ENCODE measurements at places on chromosomes 13 and 19.

GRCh38 chr19:55083004-55083850 lies 7.6 kb downstream of the EPS8L1 start:
- no peak for DNase-seq

GRCh38 chr19:2475018-2475701 lies 767 bp upstream of the GADD45B start:
- DNase-seq: peak; percentile 59

DNA sequence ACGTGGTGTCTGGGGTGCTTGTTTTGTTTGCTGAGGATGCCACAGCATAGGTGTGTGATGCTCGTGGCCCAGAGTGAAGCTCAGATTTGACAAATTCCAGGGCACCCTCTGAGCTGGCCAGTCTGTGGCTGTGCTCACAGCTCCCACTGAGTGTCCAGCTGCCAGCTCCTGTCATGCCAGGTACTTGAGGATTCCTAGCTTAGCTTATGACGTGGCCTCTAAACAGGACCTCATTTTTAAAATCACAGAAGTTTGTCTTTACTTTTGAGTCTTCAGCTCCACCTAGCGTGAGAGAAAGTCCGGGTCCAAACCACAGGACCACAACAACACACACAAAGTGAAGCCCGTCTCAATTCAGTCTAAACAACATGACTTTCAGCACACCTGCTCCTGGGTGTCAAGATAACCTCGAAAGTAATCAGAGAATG lies 117.3 kb downstream of the RAB20 start:
- DNase-seq: no peak

- no peak for DNase-seq
Observed at GRCh38 chr19:51440846-51441409, 17.3 kb downstream of the SIGLEC8 start.

DNA sequence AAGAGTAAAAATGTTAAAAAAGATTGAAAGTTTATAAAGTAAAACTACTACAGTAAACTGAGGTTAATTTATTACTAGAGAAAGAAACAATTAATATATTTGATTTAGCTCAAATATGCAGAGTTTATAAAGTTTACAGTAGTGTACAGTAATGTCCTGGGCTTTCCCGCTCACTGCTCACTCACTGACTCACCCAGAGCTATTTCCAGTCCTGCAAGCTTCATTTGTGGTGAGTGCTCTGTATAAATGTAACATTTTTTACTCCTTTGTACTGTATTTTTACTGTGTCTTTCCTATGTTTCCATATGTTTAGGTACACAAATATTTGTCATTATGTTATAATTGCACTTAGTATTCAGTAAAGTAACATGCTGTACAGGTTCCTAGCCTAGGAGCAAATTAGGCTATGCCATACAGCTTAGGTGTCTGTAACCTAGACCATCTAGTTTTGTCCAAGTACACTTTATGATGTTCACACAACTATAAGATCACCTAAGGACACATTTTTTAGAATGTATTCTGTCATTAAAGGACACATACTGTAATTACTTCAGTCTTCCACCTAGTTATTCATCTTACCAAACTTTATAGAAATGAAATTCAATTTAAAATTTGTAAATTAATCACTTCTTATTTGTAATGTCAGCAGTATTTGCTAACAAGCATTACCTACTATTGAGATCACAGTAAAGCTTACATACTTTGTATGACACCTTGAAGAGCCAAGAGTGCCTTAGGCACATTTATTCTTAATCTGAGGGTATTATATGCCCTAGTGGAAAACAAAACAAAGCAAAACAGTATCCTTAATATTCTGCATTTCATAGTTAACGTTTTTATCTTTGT lies 683.4 kb downstream of the PCDH9 start:
- no peak for DNase-seq

- DNase-seq: no peak
Observed at GRCh38 chr13:48828962-48829411, 146.7 kb upstream of the FNDC3A start.

DNA sequence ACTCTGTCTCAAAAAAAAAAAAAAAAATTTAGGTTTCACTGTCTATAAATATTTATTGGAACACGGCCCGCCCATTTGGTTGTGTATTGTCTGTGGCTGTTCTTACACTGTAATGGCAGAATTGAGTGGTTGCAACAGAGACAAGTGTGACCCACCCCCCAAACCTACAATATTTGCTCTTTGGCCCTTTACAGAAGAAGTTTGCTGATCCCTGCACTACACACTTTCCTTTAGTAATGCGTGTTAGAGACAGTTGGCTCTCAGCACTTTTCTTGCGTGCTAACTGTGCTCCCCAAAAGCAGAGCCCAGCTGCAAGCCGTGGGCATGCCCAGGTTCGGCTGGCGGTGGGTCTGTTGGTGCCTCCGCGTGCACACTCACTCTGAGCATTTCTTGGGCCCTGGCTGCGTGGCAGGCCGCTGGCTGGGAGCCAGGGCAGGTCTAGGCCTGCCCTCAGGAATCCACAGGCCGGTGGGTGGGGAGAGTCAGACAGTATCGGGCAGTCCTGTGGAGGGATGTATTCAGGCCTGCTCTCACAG lies 72.6 kb downstream of the SIPA1L3 start:
- no peak for DNase-seq

- no peak for DNase-seq
Observed at GRCh38 chr13:110580800-110581199, 19.3 kb upstream of the RAB20 start.

GRCh38 chr13:81388400-81388799 lies 1047.5 kb upstream of the SPRY2 start:
- DNase-seq: no peak

GRCh38 chr13:49084961-49085360 lies 109.2 kb downstream of the FNDC3A start:
- no peak for DNase-seq

DNA sequence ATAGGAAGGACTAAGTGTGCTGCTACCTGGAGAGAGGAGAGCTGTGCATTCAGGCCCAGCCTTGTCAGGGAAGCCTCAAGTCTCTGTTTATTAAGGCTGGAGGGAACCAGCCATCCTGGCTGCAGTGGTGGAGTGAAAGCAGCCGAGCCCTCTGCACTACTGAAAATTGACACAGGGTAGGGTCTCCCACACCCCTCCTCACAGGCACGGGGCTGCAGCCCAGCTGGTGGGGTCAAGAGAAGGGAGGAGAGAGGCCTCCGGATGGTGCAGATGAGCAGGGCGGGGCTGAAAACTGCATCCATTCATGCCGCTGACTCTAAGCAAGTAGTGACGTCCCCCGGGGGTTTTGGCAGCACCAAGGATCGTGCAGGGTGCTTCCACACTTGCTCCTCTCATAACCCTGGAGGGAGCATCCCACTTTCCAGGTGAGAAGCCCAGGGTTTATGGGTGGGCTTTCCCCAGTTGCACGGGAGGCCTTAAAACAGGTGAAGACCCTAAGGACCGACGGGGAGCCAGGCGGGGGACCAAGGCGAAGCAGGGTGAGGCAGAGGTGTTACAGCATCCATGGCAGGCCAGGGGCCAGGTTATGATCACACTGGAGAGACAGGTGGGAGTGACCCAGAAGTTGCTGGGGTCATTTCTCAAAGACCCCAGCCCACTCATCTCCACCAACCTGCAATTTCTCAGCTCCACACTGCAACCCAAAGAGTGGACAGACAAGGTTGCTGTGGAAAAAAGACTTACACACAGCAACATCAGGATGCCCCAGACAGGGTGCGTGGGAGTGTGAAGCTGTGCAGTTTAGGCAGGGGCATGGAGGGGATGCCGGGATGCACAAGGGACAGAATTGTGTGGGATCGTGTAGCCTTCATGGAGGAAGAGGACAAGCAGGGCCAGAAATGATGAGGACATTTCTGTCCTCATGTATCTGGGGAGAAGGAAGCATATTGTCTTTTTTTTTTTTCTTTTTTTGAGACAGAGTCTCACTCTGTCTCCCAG lies 36.8 kb downstream of the VSTM2B start:
- no peak for DNase-seq

DNA sequence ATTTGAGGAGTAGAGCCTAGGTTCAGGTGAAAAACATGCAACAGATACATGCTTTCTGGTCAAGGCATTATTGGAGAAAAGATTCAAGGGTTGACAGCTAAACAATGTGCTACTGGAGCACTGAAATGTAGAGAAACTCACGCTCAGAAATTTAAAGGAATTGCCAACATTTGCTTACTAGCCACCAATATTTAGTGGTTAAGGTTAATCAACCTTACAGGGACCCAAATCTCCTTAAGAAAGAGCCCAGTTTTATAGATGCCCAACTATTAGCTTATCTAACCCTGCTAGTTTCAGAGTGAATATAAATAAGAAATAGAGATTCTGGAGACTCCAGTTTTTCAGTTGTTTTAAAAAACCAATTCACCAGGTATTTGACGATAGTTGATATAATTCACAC lies 203.6 kb downstream of the DACH1 start:
- DNase-seq: no peak

- no peak for DNase-seq
Observed at GRCh38 chr19:17550076-17550667, 5.3 kb upstream of the COLGALT1 start.

GRCh38 chr13:97319113-97319720 lies 97.1 kb downstream of the MBNL2 start:
- DNase-seq: no peak

DNA sequence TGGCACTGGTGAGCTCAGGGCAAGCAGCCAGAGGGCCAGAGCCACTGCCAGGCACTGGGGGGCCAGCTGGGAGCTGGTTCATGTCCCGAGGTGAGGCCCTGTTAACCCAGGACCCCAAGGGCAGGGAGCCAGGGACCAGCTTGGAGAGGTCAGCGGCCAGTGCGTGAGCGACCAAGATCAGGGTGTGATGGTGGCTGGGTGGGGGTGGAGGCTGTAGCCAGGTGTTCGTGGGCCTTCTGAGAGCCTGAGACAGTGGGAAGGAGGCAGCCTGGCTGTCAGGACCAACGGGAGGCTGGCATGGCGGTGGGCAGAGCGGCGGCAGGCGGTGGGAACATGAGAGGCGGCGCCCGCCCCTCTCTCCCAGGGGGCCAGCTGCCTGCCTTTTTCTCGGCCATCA lies 8.1 kb upstream of the KPTN start:
- no peak for DNase-seq

GRCh38 chr19:43664018-43664417 lies 6.0 kb downstream of the PLAUR start:
- peak; percentile 43 for DNase-seq

DNA sequence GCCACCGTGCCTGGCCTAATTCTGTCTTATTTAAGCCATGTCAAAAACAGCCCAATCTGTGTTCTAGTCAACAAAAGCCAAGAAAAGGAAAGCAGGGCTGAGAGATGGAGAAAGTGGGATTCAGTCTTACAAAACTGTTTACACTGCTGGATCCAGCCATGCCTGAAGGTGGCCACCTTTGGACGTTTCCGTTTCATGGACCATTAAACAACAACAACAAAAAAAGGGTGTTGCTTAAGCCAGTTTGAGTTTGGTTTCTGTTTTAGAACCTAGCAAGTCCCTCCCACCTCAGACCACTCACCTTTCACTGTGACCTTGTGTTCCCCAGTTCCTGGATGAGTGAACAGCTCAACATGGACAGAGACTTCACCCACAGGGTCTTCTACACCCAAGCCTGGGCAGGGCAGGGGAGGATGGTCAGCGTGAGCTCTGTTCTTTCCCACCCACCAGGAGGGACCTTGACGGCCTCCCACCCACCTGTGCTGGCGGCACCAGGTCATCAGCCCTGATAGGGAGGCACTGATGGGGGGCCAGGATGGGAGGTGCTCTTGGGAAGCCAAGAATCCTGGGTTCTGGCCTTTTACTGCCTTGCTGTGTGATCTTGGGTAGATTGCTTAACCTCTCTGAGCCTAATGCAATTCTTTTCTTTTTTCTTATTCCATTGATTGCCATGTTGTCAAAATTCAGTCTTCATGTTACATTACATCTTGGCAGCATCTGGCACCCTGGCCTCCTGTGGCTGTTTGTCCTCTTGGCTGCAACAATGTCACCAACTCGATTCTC lies 56.2 kb downstream of the COLGALT1 start:
- no peak for DNase-seq

GRCh38 chr19:55131421-55131820 lies 14.0 kb upstream of the PPP1R12C start:
- DNase-seq: no peak

- no peak for DNase-seq
Observed at GRCh38 chr13:79455331-79455730, 25.6 kb upstream of the NDFIP2 start.
